ENCODE measurements at places on chromosomes 16 and 17. TPM values are rescaled to one million over a fixed set of nuclear protein-coding genes. Genes with fewer than 3 reads are reported as not detected.
A peak's percentile ranks its signal among the peaks of the same experiment; 100 is the strongest.

DNA sequence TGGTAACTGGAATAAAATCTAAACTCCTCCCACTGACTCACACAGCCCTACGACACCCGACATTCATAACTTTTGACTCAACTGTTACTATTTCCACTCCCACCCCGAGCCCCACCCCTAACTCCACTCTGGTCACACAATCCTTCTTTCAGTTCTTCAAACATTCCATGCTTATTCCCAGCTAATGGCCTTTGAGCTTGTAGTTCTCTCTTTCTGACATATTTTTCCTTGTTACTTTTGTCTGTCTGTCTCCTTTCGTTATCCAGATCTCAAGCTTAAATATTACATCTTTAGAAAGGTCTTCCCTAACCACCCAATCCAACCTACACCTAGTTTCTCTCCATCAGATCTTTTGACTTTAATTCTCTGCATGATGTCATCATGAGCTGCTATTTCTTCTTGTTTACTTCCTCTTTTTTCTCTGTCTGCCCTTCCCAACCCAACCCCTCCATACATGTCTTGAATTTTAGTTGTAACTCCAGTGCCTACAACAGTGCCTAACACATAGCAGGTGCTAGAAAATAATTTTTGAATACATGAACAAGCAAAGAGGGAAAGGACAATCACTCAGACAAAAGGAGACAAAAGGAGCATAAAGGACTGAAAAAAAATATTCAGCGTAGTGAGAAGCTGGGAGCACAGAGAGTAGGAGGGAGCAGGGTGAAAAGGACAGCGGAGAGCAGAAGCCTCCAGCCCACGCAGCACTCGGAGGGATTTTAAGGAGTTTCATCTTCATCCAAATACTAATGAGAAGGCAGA is 65.2 kb upstream of the SMIM36 start:
- peaks cover 19% of the 10 kb centered on the region for H3K4me1 ChIP-seq
- DNase-seq: no peak
- peak overlapping the region; percentile 84 for H3K27ac ChIP-seq
- no peaks in the 10 kb centered on the region for H3K27me3 ChIP-seq

- H3K4me3 ChIP-seq: no peak overlapping the region
- peaks cover 19% of the 10 kb centered on the region for H3K27me3 ChIP-seq
- DNase-seq: peak; percentile 49
- no peaks in the 10 kb centered on the region for H3K36me3 ChIP-seq
These were observed 150.3 kb downstream of the KCNJ18 start for GRCh38 chr17:21842332-21843317.

Gene ACLY
- 112 TPM for total RNA-seq

DNA sequence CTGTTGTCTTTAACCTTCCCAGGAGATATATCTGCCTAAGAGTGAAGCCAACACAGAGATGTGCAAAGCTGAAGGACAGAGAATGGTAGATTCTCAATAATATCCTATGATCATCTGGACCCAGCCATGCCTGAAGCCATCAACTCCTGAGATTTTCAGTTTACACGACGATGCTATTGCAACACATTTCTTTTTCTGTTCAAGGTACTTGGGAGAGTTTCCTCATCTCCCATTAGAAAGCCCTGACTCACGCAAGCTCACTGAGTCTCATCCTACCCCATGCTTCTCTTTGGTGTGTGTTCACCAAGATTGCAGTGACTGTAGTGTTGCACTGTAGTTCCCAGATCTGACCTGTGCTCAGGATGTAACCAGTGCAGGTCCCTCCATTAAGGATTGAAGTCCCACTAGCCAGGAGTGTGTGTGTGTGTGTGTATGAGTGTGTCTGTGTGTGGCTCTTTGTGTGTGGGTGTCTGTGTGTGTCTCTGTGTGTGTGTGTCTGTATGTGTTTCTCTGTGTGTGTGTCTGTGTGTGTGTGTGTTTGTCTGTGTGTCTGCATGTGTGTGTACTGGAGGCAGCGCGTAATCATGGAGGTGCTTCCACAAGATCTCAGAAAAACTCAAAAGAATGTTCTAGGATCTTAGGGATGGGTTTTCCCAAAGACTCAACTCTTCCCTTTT is 15.5 kb downstream of the CES1 start:
- peaks cover 17% of the 10 kb centered on the region for H3K36me3 ChIP-seq
- no peak overlapping the region for H3K4me3 ChIP-seq
- no peaks in the 10 kb centered on the region for H3K27me3 ChIP-seq

Gene TOP2A
- total RNA-seq: 3.3 TPM

- peak overlapping the region; percentile 4 for H3K4me3 ChIP-seq
- H3K27me3 ChIP-seq: peaks cover 10% of the 10 kb centered on the region
- no peaks in the 10 kb centered on the region for H3K36me3 ChIP-seq
- DNase-seq: peak; percentile 70
These were observed 5.7 kb upstream of the LPO start for GRCh38 chr17:58232707-58233156.

- H3K27ac ChIP-seq: no peak overlapping the region
- no peak overlapping the region for H3K4me3 ChIP-seq
- no peaks in the 10 kb centered on the region for H3K27me3 ChIP-seq
- H3K4me1 ChIP-seq: no peaks in the 10 kb centered on the region
- DNase-seq: no peak
These were observed 151.1 kb downstream of the AHSP start for GRCh38 chr16:31678649-31679325.

Gene SLC16A6
- 7.5 TPM for total RNA-seq

Gene KCNG4
- not detected for total RNA-seq

Gene ABCC11
- not detected for total RNA-seq

DNA sequence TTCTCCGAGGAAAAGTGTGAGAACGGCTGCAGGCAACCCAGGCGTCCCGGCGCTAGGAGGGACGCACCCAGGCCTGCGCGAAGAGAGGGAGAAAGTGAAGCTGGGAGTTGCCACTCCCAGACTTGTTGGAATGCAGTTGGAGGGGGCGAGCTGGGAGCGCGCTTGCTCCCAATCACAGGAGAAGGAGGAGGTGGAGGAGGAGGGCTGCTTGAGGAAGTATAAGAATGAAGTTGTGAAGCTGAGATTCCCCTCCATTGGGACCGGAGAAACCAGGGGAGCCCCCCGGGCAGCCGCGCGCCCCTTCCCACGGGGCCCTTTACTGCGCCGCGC is at the start of gene ERBB2:
TSS of gene ERBB2 (plus strand) at position 247 of the 330 bp plus-strand sequence. CDS start 175 bp downstream, outside the sequence.
- DNase-seq: peak; percentile 86
- peak within 1 kb of the TSS; percentile 76 for H3K27ac ChIP-seq
- H3K36me3 ChIP-seq: no peaks in the 10 kb centered on the region
- peak within 1 kb of the TSS; percentile 71 for H3K4me3 ChIP-seq
- H3K4me1 ChIP-seq: peaks cover 33% of the 10 kb centered on the region

DNA sequence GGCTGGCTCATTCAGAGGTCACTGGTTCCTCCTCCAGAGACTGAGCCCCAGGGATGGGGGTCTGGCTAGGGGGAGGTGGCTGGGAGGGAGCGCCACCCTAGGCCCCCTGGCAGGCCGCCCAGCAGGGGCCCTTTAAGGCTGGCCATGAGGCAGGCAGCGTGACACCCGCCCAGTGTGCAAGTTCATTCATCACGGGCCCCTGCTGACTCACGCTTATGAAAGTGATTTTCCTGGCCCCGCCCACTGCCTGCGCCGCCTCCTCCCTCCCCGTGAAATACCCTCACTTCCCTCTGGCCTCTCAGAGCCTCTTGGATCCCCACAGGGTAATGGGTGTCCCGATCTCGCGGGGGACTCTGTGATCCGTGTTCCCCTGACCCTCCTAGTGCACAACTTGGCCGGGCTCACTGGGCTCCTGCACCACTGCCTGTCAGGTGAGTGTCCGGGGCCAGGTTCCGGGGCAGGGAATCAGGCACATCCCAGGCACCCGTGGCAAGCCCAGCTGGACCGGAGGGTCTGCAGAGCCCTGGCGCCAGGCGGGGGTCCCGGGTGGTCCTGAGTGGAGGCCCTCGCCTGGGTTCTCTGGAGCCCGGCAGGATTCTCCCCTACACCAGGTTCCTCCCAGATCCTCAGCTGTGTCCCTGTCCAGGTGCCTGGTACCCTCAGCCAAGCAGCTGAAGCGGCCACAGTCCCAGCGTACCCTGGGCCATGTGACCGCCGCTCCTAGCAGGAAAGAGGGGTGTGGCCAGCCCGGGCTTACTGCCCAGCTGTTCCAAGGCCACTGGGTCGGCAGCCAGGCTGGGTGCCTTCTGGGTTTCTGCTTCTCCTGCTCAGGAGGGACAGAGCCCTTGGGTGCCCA is at the start of gene OSGIN1:
TSS of gene OSGIN1 (plus strand) at position 301 of the 856 bp plus-strand sequence. CDS start 4,432 bp downstream, outside the sequence.
- H3K4me1 ChIP-seq: peaks cover 19% of the 10 kb centered on the region
- H3K36me3 ChIP-seq: peaks cover 2% of the 10 kb centered on the region
- peak within 1 kb of the TSS; percentile 89 for H3K27ac ChIP-seq
- H3K4me3 ChIP-seq: peak within 1 kb of the TSS; percentile 64
- H3K27me3 ChIP-seq: no peaks in the 10 kb centered on the region
- DNase-seq: peak; percentile 96

- no peaks in the 10 kb centered on the region for H3K4me1 ChIP-seq
- no peaks in the 10 kb centered on the region for H3K27me3 ChIP-seq
- H3K27ac ChIP-seq: no peak overlapping the region
- DNase-seq: no peak
- no peak overlapping the region for H3K4me3 ChIP-seq
- H3K36me3 ChIP-seq: peaks cover 22% of the 10 kb centered on the region
These were observed 108.9 kb downstream of the MAP2K6 start for GRCh38 chr17:69523244-69523861.
